ENCODE measurements at places on chromosomes 5 and 9. TPM values are rescaled to one million over a fixed set of nuclear protein-coding genes. Genes with fewer than 3 reads are reported as not detected.

Gene CAVIN4
- total RNA-seq = 0.87 TPM

Gene HAUS6
- 14.0 TPM for total RNA-seq

Gene KIF12
- total RNA-seq = 0.85 TPM

Gene GABRP
- not detected for total RNA-seq

Gene TXNDC8
- not detected for total RNA-seq

Gene IFNE
- 0.24 TPM for total RNA-seq

Gene TRPM3
- 0.03 TPM for total RNA-seq

Gene C8G
- total RNA-seq = not detected

Gene SLC34A3
- total RNA-seq = not detected

GRCh38 chr5:111072949-111073682 is 1.6 kb downstream of the TSLP start:
- H3K36me3 ChIP-seq = no peaks in the 10 kb centered on the region
- peaks cover 11% of the 10 kb centered on the region for H3K27me3 ChIP-seq
- no peak overlapping the region for H3K27ac ChIP-seq
- peaks cover 7% of the 10 kb centered on the region for H3K4me1 ChIP-seq

GRCh38 chr5:43137326-43137725 is 16.6 kb downstream of the ZNF131 start:
- H3K27ac ChIP-seq = no peak overlapping the region
- H3K27me3 ChIP-seq = no peaks in the 10 kb centered on the region
- DNase-seq = no peak
- H3K4me1 ChIP-seq = no peaks in the 10 kb centered on the region

DNA sequence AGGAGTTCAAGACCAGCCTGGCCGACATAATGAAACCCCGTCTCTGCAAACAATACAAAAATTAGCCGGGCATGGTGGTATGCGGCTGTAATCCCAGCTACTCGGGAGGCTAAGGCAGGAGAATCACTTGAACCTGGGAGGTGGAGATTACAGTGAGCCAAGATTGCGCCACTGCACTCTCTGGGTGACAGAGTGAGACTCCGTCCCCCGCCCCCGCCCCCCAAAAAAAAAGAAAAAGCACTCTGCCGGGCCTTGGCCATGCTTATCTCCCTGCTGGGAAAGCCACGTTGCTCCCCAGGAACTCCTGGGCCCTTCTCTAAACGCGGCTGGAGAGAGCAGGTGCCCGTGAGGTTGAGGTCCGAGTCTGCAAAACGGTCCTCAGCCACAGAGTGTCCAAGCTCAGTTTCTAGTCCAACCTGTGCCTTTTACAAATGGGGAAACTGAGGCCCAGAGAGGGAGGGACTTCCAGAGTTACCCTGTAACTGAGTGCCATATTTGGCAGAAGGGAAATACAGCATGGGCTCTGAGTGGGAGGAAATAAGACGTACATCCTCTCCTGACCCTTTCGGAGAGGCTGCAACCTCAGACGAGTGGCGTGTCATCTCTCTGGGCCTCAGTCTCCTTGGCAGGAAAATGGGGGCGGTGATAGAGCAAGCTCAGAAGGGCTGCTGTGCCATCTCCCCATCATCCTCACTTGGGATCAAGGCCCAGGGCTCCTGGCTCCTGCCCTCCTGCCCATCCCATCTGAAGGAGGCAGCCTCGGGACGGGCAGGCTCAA is 6.6 kb upstream of the PHYHD1 start:
- no peak for DNase-seq
- peak overlapping the region; percentile 94 for H3K27ac ChIP-seq

GRCh38 chr5:135085133-135085935 is 51.3 kb upstream of the PITX1 start:
- H3K36me3 ChIP-seq = no peaks in the 10 kb centered on the region
- H3K4me1 ChIP-seq = no peaks in the 10 kb centered on the region
- no peak overlapping the region for H3K27ac ChIP-seq
- no peak for DNase-seq
- no peak overlapping the region for H3K4me3 ChIP-seq

GRCh38 chr5:173675287-173675996 is 59.0 kb upstream of the BOD1 start:
- H3K27me3 ChIP-seq = no peaks in the 10 kb centered on the region
- no peak for DNase-seq
- no peak overlapping the region for H3K27ac ChIP-seq
- no peak overlapping the region for H3K4me3 ChIP-seq
- no peaks in the 10 kb centered on the region for H3K4me1 ChIP-seq

DNA sequence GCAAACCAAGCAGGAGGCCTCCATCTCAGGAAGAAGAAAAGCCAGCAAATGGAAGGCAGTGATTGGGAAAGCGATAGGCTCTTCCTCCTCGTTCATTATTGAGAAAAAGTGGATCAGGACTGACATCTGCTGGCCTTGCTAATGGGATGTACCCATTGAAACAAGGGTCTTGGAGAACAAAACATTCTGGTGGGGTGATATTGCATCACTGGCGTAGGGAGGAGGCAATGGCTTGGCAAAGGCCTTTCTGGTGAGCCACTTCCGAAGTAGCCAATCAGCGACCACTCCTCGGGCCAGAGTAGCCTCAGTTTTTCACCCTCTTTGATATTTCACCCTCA is 86.7 kb upstream of the NFIB start:
- no peaks in the 10 kb centered on the region for H3K36me3 ChIP-seq
- H3K27ac ChIP-seq = no peak overlapping the region
- H3K27me3 ChIP-seq = no peaks in the 10 kb centered on the region
- H3K4me1 ChIP-seq = peaks cover 10% of the 10 kb centered on the region

DNA sequence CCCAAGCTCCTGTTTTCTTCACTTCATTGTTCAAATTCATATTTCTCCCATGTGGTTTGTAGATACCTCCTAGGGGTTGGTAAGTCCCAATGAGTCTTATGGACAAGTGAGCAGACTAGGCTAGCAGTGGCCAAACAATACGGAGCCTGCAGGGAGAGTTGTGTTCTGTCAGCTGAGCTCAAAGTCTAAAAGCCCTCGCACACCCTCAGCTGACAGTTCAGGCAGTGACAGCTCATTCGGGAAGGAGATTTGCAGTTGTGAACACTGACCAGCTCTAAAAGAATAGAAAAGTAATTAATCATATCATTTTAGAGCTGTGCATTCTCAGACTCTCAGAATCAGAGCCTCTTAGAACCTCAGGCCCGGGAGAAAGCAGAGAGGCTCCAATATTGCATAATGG is 95.1 kb downstream of the SH3TC2 start:
- peaks cover 67% of the 10 kb centered on the region for H3K4me1 ChIP-seq
- H3K27ac ChIP-seq = no peak overlapping the region
- DNase-seq = no peak

DNA sequence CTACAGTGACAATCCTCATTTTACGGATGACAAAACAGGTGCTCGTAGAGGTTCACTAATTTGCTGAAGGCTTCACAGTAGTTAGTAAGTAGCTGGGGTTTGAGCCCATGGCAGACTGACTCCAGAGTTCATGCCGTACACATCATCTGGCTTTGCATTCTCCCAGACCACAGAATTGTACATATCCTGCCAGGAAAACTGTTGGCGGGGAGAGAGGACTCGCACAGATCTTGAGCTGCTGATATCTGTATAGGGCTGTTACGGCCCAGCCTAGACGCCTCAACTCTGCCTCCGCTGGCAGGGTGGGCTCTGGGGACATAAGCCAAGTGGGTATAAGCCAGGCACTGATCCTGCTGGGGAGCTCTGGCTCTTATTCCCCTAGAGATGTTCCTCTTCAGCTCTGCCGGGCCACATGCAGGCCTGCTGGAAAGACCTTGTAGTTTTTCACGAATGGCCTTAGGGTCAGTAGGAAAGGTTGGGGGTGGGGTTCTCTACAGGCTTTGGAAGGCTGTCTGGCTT is 16.3 kb downstream of the LARP1 start:
- H3K27ac ChIP-seq = no peak overlapping the region
- H3K36me3 ChIP-seq = peaks cover 15% of the 10 kb centered on the region
- H3K4me3 ChIP-seq = no peak overlapping the region

- DNase-seq = no peak
- peak overlapping the region; percentile 46 for H3K4me3 ChIP-seq
- H3K36me3 ChIP-seq = peaks cover 20% of the 10 kb centered on the region
- peaks cover 28% of the 10 kb centered on the region for H3K4me1 ChIP-seq
Observed at GRCh38 chr9:83956086-83956435, 24.0 kb downstream of the HNRNPK start.

GRCh38 chr5:170327829-170328228 is 30.3 kb upstream of the LCP2 start:
- no peak for DNase-seq
- H3K27ac ChIP-seq = no peak overlapping the region
- H3K4me1 ChIP-seq = peaks cover 12% of the 10 kb centered on the region
- no peaks in the 10 kb centered on the region for H3K36me3 ChIP-seq

- H3K4me1 ChIP-seq = no peaks in the 10 kb centered on the region
- no peak overlapping the region for H3K27ac ChIP-seq
- H3K4me3 ChIP-seq = no peak overlapping the region
- DNase-seq = no peak
Observed at GRCh38 chr5:135859641-135860040, 25.2 kb downstream of the SLC25A48 start.

GRCh38 chr5:91456928-91457680 is 74.0 kb upstream of the ARRDC3 start:
- H3K27me3 ChIP-seq = no peaks in the 10 kb centered on the region
- no peak overlapping the region for H3K4me3 ChIP-seq
- no peak overlapping the region for H3K27ac ChIP-seq
- no peaks in the 10 kb centered on the region for H3K4me1 ChIP-seq

- DNase-seq = no peak
- H3K4me1 ChIP-seq = peaks cover 9% of the 10 kb centered on the region
- H3K36me3 ChIP-seq = no peaks in the 10 kb centered on the region
- no peaks in the 10 kb centered on the region for H3K27me3 ChIP-seq
Observed at GRCh38 chr5:95843733-95844223, 21.3 kb upstream of the GLRX start.

- H3K4me3 ChIP-seq = no peak overlapping the region
- peaks cover 3% of the 10 kb centered on the region for H3K4me1 ChIP-seq
- H3K36me3 ChIP-seq = 0 out of 2 replicates have a peak, but pooled peaks cover 5% of the 10 kb centered on the region
- no peaks in the 10 kb centered on the region for H3K27me3 ChIP-seq
- no peak overlapping the region for H3K27ac ChIP-seq
Observed at GRCh38 chr9:106312906-106313305, 550.1 kb upstream of the ZNF462 start.

DNA sequence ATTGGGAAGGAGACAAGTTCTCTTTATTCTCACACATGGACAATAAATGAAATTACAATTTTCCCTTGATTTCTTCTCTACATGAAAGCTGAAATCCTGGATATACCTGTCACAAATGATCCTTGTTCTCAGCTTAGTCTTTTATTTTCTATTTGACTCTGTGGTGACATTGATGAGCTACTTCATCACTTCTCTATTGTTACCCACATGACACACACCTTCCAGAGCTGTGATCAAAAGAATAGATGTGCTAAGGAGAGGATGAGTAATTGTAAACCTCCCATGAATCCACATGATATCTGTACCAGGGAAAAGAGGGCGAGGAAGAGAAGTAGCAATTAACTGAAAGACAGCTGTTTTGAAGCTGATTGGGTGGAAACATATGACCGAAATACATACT is 102.0 kb downstream of the CAVIN4 start:
- no peak for DNase-seq
- H3K4me1 ChIP-seq = no peaks in the 10 kb centered on the region
- H3K36me3 ChIP-seq = no peaks in the 10 kb centered on the region

DNA sequence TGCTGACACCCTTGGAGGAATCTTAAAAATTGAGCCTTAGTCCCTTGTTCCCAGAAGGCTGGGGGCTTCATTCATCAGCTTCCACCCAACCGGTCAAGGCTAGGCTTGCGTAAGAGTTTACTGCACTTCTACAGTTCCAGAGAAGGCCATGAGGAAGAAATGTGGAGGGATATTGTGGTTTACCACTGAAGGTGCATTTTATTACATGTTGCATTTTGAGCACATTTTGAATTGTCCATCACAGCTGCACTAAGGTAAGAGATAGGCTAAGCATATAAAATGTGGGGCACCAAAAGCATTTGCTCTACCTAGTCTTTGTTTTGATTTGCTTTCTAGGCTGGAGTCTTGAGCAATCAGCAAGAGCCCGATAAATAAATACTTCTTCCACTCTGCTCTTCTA is 167.1 kb upstream of the PAPPA start:
- no peak overlapping the region for H3K4me3 ChIP-seq
- no peaks in the 10 kb centered on the region for H3K27me3 ChIP-seq
- no peaks in the 10 kb centered on the region for H3K4me1 ChIP-seq
- no peak overlapping the region for H3K27ac ChIP-seq
- H3K36me3 ChIP-seq = no peaks in the 10 kb centered on the region

- H3K4me3 ChIP-seq = no peak overlapping the region
- no peaks in the 10 kb centered on the region for H3K4me1 ChIP-seq
- H3K27me3 ChIP-seq = no peaks in the 10 kb centered on the region
- no peaks in the 10 kb centered on the region for H3K36me3 ChIP-seq
Observed at GRCh38 chr5:12772276-12772675, 868.0 kb upstream of the CTNND2 start.

DNA sequence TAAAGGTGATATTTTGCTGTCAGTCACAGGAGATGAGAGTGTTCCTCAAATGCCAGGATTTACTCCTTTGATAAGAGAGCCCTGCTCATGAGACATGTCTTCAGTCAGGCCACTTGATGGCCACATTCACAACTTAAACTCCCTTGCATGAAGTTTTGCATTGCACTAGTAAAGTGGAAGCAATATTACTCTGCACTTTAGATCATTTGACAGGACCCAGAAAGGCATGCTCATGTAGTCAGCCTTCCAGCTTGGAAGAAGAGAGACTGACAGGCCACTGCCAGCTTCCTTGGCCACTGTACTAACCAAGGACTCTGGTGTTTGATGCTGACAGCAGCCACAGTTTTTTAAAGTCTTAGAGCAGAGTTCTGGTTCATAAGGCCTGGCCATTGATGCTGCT is 42.6 kb downstream of the NPR3 start:
- H3K27ac ChIP-seq = no peak overlapping the region
- no peak overlapping the region for H3K4me3 ChIP-seq
- H3K36me3 ChIP-seq = no peaks in the 10 kb centered on the region
- H3K4me1 ChIP-seq = no peaks in the 10 kb centered on the region
- no peak for DNase-seq

DNA sequence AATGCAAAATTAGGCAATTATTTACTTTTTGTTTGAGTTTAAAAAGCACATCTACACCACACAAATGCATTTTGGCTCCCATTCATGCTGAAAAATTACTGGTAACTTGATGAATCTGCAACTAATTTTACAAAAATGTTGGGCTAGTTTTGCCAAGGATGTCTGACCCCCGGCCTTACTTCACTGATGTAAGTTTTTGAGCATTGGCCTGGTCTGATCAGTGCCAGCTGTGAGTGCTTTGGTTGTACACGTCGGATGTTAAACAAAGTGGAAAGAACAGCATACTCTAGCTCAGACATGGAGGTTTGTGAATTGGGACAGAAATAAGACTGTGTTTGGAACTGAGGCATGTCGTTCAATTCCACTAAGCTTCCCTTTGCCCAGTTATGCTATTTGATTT is 1044.2 kb downstream of the TLE4 start:
- no peak overlapping the region for H3K27ac ChIP-seq
- H3K27me3 ChIP-seq = no peaks in the 10 kb centered on the region
- no peaks in the 10 kb centered on the region for H3K36me3 ChIP-seq
- no peak for DNase-seq
- no peaks in the 10 kb centered on the region for H3K4me1 ChIP-seq

All from SJSA1 (cell line).